Muscle of leg (tissue), 16 donors: ENCODE measurements at places on chromosomes 6 and 20.
A peak's percentile ranks its signal among the peaks of the same experiment; 100 is the strongest.

GRCh38 chr6:109795994-109796555 is 105.0 kb downstream of the FIG4 start:
- DNase-seq, result no peak

GRCh38 chr6:169223006-169223405 is 30.6 kb downstream of the THBS2 start:
- no peak for DNase-seq

- no peak for DNase-seq
Observed at GRCh38 chr6:111200350-111201243, 113.3 kb downstream of the SLC16A10 start.

DNA sequence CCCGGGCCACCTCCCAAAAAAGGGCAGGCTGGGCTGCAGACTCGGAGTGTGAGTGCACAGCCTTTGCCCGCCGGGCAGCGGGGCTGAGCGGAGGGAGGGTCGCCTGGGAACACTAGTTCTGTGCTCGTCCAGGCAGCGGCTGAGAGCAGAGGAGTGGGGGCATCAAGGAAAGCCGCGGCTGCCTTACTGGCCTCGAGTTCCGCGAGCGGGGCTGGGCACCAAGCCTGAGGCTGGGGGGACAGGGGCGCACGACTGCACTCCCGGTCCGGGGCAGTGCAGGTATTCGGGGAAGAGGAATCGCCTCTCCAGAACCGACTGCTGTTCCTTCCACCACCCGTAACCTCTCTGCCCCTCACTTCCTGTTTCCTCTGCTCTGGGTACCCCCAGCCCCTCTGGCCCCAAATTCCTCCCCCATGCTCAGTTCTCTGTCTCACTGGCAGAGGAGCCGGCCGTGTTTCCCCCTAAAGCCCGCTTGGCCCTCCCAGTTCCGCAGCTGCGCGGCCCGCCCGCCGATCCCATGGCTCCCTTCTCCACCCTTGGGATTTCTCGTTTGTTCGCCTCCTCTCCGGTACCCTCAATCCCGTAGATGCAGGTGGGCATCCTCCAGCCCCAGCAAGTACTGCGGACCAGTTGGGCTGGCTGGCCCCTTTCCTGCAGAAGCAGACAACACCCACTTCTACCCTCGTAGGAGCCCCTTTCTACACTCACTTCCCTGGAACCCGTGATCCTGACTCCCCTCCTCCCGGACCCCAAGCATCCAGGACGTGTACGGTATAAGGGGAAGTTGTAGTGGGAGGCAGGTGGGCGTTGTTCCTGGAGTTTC is 5.1 kb downstream of the RING1 start:
- DNase-seq, result peak; percentile 53
